NAMALWA (cell line): ENCODE measurements at places on chromosomes 16 and 17.

DNA sequence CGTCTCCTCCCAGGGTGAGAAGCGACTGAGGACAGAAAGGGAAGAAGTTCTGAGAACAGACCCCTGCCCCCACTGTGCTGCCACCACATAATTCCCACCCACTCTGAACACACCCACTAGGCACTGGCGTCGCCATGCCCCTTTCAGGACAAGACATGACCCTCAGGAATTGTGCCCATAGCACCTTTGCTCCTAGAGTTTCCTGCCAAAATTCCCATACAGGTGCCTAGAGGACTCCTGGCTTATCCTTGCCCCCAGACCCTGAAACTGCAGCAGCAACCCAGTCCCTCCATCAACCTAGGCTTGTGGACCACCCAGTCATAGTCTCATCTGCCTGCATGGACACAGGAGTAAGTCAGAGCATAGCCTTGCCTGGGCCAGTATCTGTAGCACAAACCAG, 157.7 kb upstream of the ZNF267 start:
- DNase-seq: no peak

DNA sequence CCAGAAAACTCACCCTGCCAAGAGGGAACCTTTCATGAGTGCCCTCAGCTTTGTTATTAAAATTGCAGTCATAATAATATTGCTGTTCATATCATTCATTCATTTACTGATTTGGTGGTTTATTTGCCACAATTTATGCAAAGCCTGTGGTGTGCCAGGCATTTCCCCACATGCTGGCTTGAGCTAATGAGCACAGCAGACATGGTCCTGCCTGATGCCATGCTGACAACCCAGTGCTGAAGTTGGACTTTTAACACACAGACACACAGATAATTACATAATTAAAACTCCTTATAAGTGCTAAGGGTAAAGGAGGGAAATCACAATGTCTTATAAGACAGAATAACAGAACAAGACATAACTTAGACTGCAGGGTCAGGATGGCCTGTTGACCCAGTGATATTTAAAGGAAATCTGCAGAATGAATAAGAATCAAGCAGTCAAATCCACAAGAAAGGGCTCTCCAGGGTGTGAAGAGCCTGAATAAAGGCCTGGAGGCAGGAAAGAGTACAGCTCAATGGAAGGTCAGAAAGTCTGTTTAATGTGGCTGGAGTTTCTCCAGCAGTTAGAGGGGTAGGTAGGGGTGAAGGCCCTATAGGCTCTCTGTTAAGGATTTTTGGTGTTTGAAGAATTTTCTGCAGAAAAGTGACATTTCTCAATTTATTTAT, 196.9 kb upstream of the CDH11 start:
- DNase-seq: no peak

- peak; percentile 18 for DNase-seq
Observed at GRCh38 chr17:7250695-7251627, 573 bp downstream of the CTDNEP1 start.

DNA sequence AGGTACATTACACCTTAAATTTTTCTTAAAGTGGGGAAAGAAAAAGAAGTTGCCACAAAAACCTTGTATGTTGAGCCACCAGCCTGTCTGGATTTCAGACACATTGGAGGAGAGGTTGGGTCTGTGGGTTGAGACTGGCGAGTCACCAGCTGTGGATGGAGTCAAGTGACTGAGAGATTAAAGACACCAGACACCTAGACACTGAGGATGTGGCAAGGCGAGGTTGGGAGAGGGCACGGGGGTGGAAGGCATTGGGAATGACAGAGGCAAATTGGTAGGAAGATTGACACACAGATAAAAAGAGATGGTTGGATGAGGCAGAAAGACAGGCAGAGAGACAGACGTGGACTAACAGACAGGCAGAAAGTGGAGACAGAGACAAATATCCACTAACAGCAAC, 49.6 kb downstream of the KCNJ12 start:
- DNase-seq: no peak

- DNase-seq: no peak
Observed at GRCh38 chr17:44384281-44384822, 5.1 kb downstream of the ITGA2B start.

DNA sequence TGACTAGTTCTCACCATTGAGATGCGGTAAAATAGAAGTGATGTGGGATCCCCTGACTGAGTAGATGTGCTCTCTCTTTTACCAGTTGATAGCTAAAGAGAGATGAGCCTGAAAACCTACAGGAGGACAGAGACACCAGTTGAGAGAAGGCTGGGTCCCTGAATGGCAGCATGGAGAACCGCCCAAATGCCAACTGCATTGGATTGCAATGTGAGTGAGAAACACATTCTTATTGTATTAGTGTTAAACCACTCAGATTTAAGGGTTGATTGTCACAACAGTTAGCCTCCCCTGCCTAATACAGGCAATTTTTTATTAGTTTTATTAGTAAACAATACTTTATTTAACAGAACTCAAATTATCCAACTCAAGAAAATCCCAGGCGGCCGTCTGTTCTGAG, 61.2 kb downstream of the SPACA3 start:
- no peak for DNase-seq

DNA sequence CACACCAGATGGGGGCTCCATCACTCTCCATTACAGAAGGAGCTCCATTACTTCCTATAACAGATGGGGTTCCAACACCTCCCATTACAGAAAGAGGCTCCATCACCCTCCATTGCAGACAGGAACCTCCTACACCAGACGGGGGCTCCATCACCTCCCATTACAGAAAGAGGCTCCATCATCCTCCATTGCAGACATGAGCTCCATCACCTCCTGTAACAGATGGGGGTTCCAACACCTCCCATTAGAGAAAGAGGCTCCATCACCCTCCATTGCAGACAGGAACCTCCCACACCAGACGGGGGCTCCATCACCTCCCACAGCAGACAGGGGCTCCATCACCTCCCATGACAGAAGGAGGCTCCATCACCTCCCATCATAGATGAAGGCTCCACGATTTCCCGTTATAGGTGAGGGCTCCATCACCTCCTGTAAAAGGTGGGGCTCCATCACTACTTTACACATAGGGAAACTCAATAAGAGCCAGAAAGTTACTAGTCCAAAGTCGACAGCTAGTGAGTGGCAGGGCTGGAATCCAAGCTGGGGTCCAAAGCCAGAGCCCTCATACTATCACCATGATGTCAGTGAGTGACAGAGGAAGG, 224.8 kb downstream of the RBFOX3 start:
- DNase-seq: no peak

- DNase-seq: no peak
Observed at GRCh38 chr17:62631936-62632924, 4.8 kb downstream of the MRC2 start.

- DNase-seq: peak; percentile 79
Observed at GRCh38 chr16:88633684-88634140, 4.7 kb upstream of the IL17C start.

DNA sequence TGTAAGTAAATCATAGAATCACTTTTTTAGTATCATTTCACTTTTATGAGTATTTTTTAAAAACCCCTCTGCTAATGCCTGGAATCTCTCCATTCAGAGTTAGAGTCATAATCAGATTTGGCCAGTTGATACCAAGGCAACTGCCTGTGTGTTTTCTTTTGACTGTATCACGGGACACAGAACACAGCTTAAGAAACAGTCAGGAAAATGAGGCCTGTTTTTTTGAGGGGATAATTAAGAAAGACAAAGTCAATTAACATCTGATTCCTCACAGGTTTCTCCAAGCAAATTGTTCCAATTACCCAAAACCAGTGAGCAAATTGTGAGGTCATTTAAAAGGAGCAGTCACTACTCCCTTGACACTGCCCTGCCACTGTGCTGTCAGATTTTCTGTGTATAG, 944.5 kb upstream of the SOX9 start:
- DNase-seq: no peak

DNA sequence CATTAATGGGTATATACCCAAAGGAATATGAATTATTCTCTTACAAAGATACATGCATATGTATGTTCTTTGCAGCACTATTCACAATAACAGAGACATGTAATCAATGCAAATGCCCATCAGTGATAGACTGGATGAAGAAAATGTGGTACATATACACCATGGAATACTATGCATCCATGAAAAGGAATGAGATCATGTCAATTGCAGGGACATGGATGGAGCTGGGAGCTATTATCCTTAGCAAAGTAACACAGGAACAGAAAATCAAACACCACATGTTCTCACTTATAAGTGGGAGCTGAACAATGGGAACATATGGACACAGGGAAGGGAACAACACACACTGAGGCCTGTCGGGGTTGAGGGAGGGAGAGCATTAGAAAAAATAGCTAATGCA, 141.1 kb upstream of the HS3ST4 start:
- no peak for DNase-seq

- no peak for DNase-seq
Observed at GRCh38 chr17:42039794-42040763, 10.3 kb downstream of the C17orf113 start.

DNA sequence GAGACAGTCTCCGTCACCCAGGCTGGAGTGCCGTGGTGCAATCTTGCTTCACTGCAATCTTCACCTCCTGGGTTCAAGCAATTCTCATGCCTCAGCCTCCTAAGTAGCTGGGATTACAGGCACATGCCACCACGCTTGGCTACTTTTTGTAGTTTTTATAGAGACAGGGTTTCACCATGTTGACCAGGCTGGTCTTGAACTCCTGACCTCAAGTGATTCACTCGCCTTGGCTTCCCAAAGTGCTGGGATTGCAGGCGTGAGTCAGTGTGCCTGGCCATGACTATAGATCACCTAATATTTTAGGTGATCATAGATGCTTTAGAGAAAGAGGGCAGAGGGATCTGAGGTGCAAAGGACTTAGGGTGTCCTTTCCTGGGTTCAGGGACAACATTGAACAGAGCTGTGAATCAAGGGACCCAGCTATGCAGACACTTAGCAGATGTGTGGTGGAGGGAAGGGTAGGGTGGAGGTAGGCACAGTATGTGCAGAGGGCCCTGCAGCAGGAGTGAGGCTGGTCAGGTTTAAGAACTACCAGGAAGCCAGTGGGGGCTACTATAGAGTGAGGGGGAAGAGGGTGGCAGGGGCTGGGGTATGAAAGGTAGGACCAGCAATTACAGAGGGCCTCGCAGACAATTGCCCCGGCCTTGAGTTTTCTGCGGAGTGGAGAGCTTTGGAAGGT, 116.5 kb downstream of the CMIP start:
- no peak for DNase-seq

DNA sequence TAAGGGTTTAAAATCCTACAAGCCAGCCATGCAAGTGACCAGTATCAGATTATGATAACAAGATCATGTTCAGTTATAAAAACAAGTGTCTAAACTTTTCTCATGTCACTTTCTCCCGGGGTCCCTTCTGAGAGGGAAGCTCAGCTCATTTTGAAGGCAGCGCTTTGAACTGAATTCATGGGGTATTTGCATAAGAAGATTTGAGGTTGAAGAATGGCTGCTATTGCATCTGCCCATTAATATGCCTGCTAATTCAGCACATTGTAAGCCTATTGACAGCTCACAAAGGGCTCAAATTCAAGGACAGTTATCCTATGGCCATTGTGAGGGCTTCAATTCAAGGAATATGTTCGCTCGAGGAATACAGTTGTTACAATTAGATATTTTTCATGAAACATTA, 290.2 kb upstream of the IRX3 start:
- no peak for DNase-seq

DNA sequence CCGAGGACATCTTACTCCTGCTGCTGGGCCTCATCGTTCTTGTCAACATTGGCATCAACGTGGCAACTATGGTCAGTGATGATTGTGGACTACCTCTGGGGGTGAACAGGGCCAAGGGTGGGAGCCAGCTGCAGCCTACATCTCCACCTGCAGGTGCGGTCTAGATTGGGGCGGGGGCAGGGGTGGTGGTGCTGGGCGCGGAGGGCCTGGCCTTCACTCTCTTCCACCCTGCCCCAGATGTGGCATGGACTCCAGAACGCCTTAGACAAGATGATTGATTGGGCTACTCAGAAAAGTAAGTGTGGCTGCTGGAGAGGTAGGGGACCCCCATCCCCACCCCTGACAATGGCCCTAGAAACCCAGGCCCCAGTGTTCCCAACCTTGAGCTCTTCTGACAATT, 340 bp downstream of the SPEM2 start:
- no peak for DNase-seq

GRCh38 chr16:10040136-10041080, 141.8 kb downstream of the GRIN2A start:
- no peak for DNase-seq

DNA sequence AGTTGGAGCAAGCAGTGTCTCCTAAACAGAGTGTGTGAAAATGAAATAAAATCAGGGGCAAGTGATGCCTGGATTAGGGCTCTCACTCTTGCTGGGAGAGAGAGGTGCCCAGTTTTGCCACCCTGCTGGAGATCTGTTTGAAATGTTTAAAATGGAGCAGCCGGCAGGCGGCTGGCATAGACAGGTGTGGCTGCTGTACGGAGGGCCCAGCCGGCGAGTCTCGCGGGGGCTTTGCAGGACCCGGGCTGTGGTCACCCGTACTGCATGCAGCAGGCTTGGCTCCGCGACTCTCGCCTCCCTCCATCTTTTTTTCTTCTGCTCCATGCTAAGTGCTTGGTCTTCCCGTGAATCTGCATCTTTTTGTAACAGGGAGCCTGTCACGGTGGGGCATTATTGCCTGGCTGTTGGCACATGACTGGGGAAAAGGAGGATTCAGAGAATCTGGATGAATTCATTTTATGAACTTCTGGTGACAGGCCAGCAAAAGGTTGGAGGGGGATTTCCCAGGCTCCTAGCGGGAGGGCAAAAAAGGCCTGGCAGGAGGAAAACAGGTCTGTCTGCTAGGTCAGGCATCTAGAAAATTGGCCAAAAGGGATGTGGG, 1.8 kb downstream of the ZNRF1 start:
- DNase-seq: peak; percentile 29

GRCh38 chr16:72124761-72125634, 31.4 kb downstream of the DHX38 start:
- DNase-seq: peak; percentile 77

GRCh38 chr16:62963846-62964245, 927.6 kb upstream of the CDH8 start:
- DNase-seq: no peak

DNA sequence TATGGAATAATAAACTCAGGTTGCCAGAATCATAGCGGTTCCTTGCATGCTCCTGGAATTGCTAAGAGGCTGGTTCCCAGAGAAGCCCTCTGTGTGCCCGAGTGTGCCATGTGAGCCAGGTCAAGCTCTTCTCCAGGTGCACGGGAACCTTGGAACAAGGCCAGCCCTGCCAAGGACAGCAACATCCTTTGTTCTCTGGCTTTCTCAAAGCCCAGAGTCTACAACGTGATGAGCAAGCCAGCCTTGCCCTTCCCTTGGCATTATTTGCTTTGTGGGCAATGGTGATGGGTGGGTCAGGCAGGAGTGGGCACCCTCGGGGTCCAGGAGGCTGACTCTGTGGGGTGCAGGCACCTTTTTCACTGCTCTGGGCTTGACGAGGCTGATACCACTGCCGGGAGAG, 14.2 kb upstream of the SEC14L1 start:
- DNase-seq: no peak
